ENCODE measurements at places on chromosomes 2 and 18.

GRCh38 chr2:195662138-195662537 lies 5.1 kb downstream of the SLC39A10 start:
- DNase-seq = no peak

- no peak for DNase-seq
Measured at GRCh38 chr2:109376115-109376514, 237.7 kb downstream of the SEPTIN10 start.

GRCh38 chr2:229387866-229388265 lies 116.8 kb upstream of the PID1 start:
- DNase-seq = no peak

DNA sequence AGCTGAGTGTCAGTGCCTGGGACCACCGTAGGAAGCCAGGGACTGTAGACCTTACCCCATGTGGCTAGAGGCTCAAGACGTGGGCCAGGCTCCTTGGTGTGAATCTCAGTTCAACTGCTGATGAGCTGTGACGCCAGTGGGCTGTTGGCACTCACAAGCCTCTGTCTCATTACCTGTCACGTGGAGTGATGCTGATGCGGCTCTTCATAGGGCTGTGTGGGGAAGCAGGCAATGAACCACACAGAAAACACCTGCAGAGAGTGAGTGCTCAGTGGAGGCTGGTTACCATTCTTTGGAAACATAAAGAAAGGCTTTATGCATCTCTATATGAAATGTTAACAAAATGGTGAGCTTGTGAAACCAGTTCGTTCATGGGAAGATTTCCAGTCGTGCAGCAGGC lies 36.1 kb downstream of the CREG2 start:
- DNase-seq = no peak

DNA sequence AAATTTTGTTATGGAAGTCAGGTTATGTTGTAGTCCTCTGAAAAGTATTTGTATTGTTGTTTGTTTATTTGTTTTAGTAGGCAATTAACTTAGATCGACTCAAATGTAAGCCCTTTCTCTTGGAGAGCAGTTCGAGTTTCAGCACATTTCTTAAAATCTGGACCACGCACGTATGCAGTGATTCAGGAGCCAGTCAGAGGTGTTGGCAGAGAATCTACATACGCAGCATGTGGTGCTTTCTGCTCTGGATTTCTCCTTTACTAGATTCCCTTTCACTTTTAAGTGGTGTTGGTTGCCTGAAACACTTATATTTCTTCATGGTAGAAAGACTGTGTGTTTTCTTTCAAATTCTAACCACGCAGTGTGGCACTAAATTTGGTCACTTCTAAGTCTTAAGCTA lies 773.9 kb upstream of the LRATD1 start:
- no peak for DNase-seq

GRCh38 chr18:65372904-65373303 lies 377.9 kb upstream of the CDH7 start:
- no peak for DNase-seq

GRCh38 chr2:60834270-60834717 lies 47.1 kb upstream of the REL start:
- DNase-seq = no peak

DNA sequence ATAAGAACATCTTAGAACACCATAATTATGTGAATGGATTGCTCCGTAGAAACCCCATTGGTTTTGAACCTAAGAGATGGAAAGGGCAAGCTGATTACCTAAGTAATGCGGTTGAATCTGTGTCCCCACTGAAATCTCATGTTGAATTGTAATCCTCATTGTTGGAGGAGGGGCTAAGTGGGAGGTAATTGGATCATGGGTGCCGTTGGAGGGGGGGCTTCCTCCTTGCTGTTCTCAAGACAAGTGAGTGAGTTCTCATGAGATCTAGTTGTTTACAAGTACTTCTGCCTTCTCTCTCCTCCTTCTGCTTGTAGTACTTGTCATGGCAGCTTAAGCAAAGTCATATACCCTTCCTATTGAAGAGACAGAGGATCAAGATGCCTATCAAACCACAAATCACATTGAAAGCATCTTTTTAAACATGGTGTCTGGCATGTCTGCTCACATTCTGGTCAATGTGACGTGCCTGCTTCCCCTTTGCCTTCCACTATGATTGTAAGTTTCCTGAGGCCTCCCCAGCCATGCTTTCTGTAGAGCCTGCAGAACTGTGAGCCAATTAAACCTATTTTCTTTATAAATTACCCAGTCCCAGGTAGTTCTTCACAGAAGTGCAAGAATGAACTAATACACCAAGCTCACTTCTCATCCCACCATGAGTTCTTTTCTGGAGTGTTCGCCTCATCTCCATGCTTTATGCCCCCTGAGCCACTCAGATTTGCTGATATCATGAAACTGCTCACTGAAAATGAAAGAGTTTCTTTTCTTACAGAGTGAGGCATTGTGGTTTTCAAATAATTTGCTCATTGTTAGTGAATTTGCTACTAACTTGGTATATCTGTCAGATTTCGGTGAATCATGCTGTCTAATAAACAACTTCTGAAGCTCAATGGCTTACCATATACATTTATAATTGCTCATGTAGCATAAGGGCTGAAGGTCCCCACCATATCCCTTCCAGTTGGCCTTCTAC lies 23.6 kb downstream of the KCNE4 start:
- DNase-seq = no peak

DNA sequence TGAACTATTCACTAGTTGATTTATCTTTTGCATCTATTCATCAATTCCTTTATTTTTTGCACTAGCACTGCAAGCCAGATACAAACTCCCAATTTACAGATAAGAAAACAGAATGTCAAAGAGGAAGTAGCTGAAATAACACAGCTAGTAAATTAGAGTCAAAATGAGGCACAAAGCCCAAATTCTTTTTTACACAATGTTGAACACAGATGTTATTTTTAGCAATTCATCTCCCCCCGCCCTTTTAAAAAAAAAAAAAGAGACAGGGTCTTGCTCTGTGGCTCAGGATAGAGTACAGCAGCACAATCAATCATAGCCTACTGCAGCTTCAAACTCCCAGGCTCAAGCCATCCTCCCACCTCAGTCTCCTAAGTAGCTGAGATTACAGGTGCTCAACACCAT lies 127.8 kb downstream of the CCBE1 start:
- no peak for DNase-seq

- no peak for DNase-seq
Measured at GRCh38 chr2:23211987-23212583, 172.9 kb upstream of the KLHL29 start.

- no peak for DNase-seq
Measured at GRCh38 chr2:79977792-79978191, 326.8 kb downstream of the LRRTM1 start.

GRCh38 chr2:26008851-26009566 lies 24.9 kb upstream of the RAB10 start:
- no peak for DNase-seq

GRCh38 chr2:97660775-97661389 lies 3.0 kb downstream of the ACTR1B start:
- no peak for DNase-seq

DNA sequence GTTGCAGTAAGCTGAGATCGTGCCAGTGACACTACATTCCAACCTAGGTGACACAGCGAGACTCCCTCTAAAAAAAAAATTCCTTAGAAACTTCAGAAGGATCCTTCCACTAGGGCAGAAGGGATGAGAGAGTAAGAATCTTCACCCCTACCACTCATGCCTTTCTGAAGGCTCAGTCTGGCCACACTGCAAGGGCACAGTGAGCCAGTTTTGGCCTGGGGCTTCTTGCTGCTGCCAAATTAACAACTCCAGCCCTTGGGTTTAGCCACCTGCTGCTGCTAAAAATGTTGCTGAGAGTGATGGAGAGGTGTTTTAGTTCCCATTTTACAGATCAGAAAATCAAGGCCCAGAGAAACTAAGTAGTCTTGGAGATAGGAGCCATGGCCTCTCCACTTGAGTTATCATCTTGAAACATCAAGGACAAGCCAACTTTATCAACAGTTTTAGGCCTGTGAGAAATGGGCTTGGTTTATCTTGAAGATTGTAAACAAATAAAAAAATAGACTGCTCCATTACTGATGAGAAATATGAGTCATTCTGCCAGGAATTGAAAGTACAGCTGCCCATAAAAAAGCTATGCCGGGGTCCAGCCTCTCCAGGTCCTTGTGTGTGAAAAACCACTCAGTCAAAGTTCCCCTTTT lies 31.9 kb upstream of the CASP8 start:
- no peak for DNase-seq

GRCh38 chr18:28115149-28115550 lies 61.8 kb downstream of the CDH2 start:
- no peak for DNase-seq

- DNase-seq = no peak
Measured at GRCh38 chr2:6750411-6751158, 115.1 kb downstream of the CMPK2 start.

- DNase-seq = no peak
Measured at GRCh38 chr18:7856733-7857132, 289.6 kb downstream of the PTPRM start.

- no peak for DNase-seq
Measured at GRCh38 chr2:69777786-69778105, 35.8 kb downstream of the ANXA4 start.

DNA sequence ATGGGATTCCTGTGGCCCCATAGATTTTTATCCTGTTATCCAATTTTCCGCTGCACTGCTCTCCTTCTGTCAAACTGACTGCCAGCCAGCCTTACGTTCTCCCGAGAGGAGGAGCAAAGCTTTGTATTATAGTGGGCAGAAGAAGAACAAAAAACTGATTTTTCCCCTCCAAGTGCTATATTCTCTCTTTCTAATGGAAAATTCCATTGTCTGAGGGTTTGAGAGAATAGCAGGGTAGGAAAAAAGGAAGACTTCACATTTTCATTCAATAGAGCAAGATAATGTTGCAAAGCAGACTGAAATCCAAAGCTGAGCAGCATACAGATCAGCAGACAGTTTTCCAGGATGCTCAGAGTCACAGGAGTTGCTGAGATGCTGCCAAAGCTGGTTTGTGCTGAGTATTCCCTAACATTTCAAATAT lies 238.0 kb downstream of the UBE2E3 start:
- no peak for DNase-seq

DNA sequence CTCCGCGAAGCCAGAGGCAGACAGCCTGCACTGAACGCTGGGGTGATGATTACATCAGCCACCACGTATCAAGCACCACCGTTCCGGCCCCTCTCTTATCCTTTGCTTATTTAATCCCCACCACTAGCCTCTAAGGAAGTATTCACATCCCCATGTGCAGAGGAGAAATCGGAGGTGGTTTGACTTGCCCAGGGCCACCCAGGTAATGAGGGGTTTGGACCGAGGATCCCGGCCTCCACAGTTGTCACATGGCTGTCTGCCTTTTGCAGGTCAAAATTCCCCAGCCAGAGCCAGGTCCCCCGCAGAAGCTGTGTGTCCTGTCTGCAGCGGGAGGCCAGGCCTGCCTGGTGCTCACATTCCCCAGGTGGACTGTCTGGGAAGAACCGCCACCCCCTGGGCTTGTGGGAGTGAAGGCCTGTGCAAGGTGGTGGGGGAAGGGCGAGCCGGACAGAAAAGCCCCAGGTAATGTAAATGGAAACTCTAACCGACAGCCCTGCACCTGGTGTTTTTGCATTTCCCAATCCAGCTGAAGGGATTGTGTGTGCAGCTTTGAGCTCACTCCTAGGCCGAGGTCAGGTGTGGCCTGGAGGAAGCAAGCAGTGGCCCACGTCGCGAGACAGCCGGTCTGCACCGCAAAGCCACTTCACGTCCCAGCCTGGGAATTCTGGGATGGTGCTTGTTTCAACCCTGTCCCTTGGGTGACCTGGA lies 108.5 kb upstream of the ID2 start:
- no peak for DNase-seq

Measured in stimulated activated CD8-positive, alpha-beta memory T cell treated with anti-CD3 and anti-CD28 coated beads, Interleukin-7, amount 100 ng/mL, for 48 hours (primary cell).